Dermis blood vessel endothelial cell (primary cell): ENCODE measurements at places on chromosomes 16 and 17.

GRCh38 chr16:22887445-22887844 lies 73.5 kb downstream of the HS3ST2 start:
- DNase-seq = no peak

DNA sequence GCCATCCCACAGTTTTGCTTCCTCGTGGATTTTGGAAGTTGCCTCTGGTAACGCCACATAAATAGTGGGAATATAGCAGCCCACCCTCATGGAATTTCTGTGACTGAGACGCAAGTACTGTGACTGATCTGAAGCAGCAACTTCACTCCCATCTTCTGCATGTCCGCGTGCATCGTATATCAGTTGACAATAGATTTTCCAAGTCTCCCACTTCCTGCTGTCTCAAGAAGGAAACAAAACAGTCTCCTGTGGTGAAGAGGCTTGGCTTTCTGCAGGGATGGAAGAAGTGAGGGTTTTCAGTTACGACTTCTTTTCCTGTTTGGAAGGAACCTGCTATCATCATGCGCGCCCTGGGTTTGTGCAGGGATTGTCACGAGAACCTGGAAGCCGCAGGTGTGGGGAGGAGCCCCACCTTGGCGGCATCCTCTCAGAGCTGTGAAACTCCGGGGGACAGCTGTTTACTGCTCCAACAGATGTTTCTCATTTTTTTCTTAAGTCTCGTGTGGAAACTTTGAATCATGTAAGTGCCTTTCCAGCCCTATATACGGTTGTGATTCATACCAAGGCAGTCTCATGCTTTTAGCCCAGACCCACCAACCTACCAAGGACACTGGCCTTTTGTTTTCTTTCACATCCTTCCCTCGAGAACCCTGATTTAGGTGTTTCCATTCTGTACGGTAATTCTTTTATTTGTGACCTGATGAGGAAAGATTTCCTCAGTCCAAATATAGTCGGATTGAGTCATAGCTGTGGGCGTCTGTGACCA lies 57.5 kb downstream of the WIPI1 start:
- DNase-seq = peak; percentile 84

GRCh38 chr17:5621026-5621425 lies 36.7 kb upstream of the NLRP1 start:
- no peak for DNase-seq

- DNase-seq = no peak
Measured at GRCh38 chr16:17409894-17410293, 60.9 kb downstream of the XYLT1 start.

- DNase-seq = no peak
Measured at GRCh38 chr17:73045724-73046123, 46.8 kb downstream of the SLC39A11 start.

DNA sequence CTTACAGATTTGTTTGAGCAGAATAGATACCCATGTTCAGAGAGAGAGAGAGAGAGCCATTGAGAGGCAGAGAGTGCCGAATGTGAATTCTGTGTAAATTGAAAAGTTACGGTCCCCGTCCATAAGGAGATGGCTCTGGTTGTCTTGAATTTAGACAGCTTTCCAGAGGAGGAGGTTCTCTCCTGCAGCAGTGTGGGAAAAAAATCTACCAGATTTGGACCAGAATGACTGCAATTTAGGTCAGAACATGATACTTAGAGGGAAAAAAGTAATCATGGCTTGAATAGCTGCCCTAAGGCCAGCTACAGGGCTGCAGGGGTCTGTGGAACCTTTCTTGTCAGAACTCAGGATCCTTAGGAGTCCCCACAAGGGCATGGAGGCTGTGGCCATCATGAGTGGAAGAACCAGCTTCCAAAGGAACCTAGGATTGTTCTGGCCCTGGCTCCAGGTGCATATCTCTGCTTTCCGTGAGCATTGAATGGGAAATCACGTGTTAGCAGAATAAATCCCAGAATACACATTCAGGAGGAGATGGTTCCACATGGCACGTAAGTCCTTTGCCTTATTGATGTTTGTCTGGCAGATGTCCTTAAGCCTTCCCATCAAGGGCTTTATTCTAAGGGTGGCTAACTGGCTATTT lies 13.0 kb downstream of the PITPNC1 start:
- no peak for DNase-seq

- no peak for DNase-seq
Measured at GRCh38 chr17:20948984-20949777, 93.6 kb downstream of the USP22 start.

- DNase-seq = no peak
Measured at GRCh38 chr16:87382023-87382785, 1.4 kb downstream of the FBXO31 start.

DNA sequence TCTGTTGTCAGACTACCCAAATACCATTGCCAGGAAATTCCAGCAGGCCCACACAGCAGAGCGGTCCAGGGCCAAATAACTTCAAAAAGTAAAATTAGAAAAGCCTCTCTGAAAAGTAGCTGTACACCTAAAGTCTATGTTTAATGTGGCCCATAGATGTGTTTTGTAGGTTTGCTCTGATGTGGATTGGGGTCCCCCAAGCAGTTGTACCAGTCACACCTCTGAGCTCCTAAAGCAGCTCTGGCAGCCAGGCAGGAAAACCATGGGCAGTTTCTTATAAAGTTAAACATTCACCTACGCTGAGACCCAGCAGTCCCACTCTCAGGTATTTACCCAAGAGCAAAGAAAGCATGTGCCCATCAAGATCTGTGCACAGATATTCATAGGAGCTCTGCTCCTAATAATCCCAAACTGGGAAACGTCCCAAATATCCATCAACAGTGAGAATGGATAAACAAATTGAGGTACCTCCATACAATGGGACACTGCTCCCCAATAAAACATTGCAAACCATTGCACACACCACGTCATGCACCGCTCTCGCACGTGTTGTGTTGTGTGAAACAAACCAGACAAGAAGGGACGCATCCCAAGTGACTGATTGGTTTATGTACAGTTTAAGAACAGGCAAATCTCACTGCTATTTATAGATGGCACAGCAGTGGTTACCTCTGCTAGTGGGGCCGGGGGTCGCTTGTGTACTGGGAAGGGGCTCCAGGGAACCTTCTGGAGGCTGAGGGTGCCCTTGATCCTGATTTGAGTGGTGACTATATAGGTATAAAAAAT lies 15.8 kb upstream of the PRM1 start:
- DNase-seq = no peak

GRCh38 chr16:30953511-30954124 lies 3.9 kb upstream of the SETD1A start:
- peak; percentile 90 for DNase-seq
